ENCODE measurements at places on chromosomes 5 and 9.

DNA sequence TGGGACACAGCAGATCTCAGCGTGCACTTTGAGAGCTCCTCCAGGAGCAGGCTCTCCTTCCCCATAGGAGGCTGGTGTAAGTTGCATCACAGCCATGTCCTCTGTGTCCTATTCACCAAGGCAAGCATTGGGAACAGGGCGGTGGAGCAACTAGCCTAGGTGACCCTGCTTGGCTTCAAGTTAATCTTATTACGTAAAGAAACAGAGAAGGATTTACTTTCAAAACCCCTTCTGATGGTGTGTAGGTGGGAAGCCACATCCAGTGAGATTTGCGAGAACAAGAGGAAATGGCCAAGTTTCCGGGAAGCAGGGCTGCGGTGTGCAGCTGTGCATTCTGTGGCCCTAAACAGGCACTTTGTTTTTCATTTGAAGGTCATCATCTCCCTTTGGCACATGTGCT is 80.2 kb downstream of the TRIO start:
- DNase-seq: no peak

- DNase-seq: no peak
These were observed 50.1 kb upstream of the CD180 start for GRCh38 chr5:67246546-67247268.

- no peak for DNase-seq
These were observed 209.6 kb upstream of the IRX1 start for GRCh38 chr5:3385991-3386519.

GRCh38 chr9:115640887-115641286 is 512.7 kb upstream of the PAPPA start:
- DNase-seq: no peak

- DNase-seq: no peak
These were observed 85.9 kb downstream of the NR6A1 start for GRCh38 chr9:124685217-124685616.

- DNase-seq: no peak
These were observed at the start of gene S100Z for GRCh38 chr5:76849419-76850291. S100Z (plus strand) TSS chr5:76850014; CDS start chr5:76875360, 25,346 bp downstream.

DNA sequence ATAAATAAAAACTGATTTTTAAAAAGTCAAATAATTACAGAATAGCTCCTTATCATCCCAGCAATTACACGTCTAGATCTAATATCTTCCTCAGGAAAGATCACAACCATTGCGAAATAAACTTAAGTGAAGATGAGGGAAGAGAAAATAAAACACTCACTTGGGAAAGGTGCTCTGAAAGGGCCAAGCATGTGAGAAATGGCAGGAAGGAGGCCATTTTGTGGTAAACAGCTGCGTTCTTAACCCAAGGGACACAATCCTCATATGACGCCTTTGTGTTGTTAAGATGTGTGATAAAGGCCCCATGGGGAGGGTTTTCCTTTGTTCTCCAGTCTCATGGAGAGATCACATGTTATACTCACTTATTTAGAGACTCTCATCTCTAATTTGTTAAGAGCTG is 32.5 kb downstream of the JAKMIP2 start:
- no peak for DNase-seq

DNA sequence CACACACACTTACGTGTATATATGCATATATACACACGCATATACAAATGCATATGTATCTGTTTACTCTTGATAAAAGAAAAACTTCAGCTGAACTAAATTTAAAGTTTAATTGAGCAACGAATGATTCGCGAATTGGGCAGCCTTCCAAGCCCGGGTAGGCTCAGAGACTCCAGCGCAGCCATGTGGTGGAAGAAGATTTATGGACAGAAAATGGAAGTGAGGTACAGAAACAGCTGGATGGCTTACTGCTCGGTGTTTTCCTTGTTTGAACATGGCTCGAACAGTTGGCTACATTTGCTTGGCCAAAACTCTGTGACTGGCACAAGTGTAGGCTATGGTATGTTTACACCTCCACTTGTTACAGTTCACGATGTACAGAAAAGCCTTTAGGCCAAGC is 239.3 kb upstream of the PRDM9 start:
- no peak for DNase-seq

DNA sequence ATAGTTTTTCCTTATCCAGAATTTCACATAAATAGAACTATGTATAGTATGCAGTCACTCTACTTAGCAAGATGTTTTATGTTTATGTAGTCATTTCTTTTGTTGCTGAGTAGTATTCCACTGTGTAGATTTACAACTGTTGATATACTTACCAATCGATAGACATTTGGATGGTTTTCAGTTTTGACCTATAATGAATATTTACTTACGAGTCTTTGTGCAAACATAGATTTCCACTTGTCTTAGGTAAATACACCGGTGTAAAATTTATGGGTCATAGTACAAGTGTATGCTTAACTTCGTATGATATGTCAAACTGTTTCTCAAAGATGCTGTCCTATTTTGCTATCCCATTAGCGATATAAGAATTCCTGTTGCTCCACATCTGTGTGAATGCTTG is 19.7 kb upstream of the OR2K2 start:
- DNase-seq: no peak

- no peak for DNase-seq
These were observed 78.7 kb downstream of the GAS1 start for GRCh38 chr9:86868616-86869015.

- no peak for DNase-seq
These were observed 187.2 kb upstream of the CDH10 start for GRCh38 chr5:24831989-24832388.

- DNase-seq: no peak
These were observed 128.7 kb downstream of the ATG10 start for GRCh38 chr5:82100303-82101077.

DNA sequence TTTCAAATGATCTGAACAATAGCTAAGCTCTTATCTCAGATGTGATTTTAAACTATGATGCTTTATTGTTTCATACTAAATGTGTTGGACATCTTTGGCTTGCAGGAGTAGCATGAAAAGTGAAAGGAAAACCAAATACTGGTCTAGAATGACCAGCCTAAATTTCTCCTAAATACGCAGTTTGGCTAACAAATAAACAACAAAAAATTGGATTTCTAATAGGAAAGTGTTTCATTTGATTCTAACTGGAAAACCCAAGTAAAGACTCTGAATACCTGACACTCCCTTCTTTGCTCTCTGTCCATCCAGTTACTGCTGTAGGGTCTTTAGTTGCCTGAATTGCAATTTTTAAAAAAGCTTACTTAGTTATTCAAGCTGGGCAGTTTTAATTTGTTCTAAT is 111.7 kb upstream of the ACOT12 start:
- DNase-seq: no peak

- no peak for DNase-seq
These were observed 284.5 kb downstream of the SH3GL2 start for GRCh38 chr9:17863213-17863883.

DNA sequence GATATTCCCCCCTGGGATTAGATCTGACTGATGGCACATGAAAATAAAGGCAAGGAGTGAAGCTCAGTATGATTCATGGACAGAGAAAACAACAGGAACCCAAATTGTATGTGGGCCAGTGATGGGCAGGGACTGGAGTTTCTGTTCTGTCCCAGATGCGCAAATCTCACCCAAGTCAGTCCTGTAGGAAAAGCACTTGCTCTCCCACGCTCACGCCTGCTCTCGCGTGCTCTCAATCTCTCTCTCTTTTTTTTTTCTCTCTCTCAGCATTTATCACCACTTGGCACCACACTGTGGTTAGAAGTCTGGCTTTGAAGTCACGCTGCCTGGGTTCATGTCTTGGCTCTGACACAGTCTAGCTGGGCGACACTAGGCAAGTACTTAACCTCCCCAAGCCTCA is 106.5 kb upstream of the LRRTM2 start:
- DNase-seq: no peak

GRCh38 chr9:88092797-88093331 is 45.4 kb downstream of the SPATA31C2 start:
- no peak for DNase-seq

DNA sequence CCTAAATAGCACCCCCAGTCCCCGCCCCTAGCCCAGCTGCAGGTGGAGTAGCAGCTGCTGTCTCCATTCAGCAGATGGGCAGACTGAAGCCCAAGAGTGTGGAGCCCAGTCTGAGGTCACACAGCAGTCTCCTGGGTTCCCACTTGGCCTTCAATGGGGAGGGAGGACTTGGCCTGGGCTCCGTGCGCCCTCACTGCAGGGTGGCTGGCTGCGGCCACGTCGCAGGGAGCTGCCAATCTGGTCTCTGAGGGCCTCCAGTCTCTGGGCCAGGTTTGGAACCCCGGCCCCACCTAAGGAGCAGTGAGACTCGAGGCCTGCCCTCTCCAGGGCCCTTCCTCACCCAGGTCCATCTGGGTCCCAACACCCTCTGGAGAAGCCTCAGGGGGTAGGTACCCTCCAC is 7.4 kb downstream of the KIF12 start:
- no peak for DNase-seq

DNA sequence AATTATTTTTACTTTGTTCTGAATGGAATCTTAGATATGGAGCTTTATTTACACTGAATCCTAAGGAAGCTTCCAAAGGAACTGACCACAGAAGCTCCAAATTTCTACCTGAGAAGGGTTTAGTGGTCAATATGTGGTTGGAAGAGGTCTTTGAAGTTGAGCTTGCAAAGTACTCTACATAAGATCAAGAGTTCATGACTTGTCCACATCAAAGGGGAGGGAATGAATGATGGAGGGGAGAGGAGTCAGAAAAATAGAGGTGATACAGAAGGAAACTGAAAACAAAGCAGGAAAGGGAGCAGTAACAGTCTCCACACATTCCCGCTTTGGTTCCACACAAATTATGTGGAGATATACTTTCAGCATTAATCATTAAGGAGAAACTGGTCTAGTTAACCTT is 450.9 kb downstream of the HINT1 start:
- DNase-seq: no peak

DNA sequence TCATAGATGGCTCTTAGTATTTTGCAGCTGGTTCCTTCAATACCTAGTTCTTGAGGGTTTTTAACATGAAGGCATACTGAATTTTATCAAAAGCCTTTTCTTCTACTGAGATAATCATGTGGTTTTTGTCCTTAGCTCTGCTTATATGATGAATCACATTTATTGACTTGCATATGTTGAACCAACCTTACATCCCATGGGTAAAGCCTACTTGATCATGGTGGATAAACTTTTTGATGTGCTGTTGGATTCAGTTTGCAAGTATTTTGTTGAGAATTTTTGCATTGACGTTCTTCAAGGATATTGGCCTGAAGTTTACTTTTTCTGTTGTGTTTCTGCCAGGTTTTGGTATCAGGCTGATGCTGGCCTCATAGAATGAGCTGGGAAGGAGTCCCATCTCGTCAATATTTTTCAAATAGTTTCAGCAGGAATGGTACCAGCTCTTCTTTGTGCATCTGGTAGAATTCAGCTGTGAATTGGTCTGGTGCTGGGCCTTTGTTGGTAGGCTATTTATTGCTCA is 49.7 kb downstream of the YIPF5 start:
- DNase-seq: no peak

DNA sequence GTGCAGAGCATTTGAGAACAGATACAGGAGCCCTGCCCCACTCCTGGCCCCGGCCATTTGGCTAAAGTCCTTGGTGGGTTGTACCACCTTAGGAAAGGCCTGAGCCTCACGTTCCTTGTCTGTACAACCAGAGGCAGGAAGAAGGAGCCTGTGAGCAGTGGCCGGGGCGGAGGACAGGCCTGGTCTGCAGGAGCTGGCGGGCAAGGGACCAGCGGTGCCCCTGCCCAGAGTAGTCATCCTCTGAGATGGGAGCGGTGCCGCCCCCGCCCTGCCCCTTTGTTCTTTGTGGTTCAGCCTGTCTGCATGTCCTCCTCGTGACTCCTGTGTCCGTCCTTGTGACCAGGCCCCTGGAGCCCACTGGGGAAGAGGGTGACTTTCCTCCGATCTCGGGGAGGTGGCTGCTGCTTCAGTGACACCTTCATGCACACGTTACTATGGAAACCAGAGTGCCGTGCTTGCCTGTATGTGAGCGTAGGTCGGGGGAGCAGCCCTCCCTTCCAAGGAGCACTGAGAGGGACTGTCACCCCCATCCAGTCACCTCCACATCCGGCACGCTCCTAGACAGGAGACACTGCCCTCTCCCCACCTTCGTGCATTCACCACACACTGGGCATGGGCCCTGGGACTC is 42.9 kb downstream of the UNC5A start:
- DNase-seq: no peak

DNA sequence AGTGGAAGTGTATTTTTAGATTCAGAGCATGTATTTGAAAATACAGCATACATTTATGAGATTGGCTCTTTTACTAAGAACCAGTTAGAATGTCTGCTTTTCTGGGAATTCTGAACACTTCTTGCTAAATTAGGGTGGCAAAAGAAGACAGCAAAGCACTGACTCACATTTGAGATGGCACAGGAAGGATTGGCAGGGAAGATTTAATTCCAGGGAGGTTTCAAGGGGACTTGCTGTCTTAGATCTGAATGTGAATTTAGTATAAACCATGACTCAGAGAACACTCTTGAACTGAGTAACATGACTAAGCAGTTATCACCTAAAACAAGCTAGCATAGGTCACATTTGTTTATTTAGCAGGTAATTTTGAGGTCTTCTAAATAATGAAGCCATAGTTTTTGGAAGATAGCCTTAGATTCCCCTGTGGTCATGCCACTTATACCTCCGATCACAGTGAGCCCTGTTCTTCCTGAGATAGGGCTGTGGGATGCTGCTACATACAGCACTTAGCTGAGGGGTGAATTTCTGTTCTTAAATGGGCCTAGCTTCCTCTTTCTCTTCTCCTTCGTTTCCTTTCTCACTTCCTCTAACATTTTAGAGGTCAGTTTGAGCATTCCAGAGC is 173.8 kb downstream of the PCSK1 start:
- DNase-seq: no peak

GRCh38 chr5:158473016-158473635 is 614.2 kb upstream of the CLINT1 start:
- no peak for DNase-seq

- DNase-seq: no peak
These were observed 378.7 kb downstream of the ENC1 start for GRCh38 chr5:74261866-74262265.

DNA sequence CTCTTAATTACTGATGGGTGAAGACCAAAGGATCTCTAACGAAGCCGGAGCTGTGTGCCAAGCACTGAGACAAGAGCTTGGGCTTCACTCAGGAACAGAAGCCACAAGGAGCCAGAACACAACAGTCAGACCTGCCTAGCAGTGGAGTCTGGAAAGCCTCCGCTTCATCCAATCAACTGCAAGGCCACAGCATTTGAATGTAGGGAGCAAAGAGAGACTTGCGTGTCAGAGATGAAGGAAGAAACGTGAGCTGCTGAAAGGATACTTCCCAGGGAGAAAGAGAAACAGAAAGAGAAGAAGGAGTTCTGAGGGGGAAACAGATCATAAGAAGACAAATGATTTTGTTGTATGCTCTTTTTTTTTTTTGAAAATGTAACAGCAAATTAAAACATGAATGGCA is 43.5 kb downstream of the DDX31 start:
- no peak for DNase-seq
